ENCODE measurements at places on chromosomes 7 and 10. TPM values are rescaled to one million over a fixed set of nuclear protein-coding genes. Genes with fewer than 3 reads are reported as not detected.

Gene MEIG1
- 1.4 TPM for polyA plus RNA-seq

Gene SUN3
- polyA plus RNA-seq: not detected

Gene NAT16
- polyA plus RNA-seq: not detected

Gene TDRD1
- polyA plus RNA-seq: not detected

Gene AKR1C4
- polyA plus RNA-seq: not detected

Gene C10orf62
- 0.77 TPM for polyA plus RNA-seq

Gene GATA3
- polyA plus RNA-seq: 45.9 TPM

Gene CALD1
- polyA plus RNA-seq: 72.7 TPM

Gene IFIT1B
- not detected for polyA plus RNA-seq

Gene TCAF2
- 1.3 TPM for polyA plus RNA-seq

Gene C10orf53
- polyA plus RNA-seq: not detected

Gene GPR141
- not detected for polyA plus RNA-seq

Gene SH2D4B
- not detected for polyA plus RNA-seq

Gene STN1
- polyA plus RNA-seq: 29.4 TPM

Gene SPAG6
- 0.30 TPM for polyA plus RNA-seq

Gene IL15RA
- polyA plus RNA-seq: 6.8 TPM

Gene SLC18A3
- polyA plus RNA-seq: not detected

Gene FAM25A
- polyA plus RNA-seq: not detected

Gene SYT15B
- polyA plus RNA-seq: 0.39 TPM

Gene GDF2
- not detected for polyA plus RNA-seq

Gene NEUROG3
- polyA plus RNA-seq: not detected

All from kidney (tissue), 22 donors.